ENCODE measurements at places on chromosomes 12 and 14.

DNA sequence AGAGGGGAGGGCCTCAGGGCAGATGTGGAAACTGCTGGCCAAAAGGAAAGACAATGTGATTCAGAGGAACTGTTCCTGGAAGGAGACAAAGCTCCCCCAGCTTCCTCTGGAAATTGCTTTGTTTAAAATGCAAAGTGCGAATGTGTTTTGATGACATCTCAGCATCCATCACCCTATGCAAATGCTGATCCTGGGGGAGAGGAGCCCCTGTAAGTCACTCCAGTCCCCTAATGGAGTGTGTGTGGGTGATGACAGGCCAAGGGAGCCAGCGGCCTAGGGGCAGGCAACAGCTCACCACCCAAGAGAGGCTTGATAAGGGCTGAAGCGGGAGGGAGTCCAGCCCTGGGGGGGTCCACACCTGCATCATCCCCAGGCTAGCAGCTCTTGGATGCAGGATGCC is 134.2 kb downstream of the ESRRB start:
- DNase-seq, result no peak

- no peak for DNase-seq
Measured at GRCh38 chr14:81234278-81234677, 13.5 kb upstream of the GTF2A1 start.

DNA sequence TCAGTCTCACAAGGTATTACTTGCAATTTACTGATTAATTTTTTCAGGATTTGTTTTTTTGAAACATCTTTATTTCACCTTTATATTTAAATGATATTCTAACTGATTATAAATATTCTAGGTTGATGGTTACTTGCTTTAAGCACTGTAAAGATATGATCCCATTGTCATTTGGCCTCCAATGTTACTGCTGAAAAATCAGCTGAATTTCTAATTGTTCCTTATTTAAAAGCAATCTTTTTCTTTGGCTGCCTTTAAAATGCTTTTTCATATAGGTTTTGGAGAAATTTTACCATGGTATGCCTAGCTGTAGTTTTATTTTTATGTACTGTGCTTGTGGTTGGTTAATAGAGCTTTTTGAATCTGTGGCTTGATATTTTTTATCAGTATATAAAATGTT is 275.6 kb upstream of the PPFIA2 start:
- DNase-seq, result no peak

DNA sequence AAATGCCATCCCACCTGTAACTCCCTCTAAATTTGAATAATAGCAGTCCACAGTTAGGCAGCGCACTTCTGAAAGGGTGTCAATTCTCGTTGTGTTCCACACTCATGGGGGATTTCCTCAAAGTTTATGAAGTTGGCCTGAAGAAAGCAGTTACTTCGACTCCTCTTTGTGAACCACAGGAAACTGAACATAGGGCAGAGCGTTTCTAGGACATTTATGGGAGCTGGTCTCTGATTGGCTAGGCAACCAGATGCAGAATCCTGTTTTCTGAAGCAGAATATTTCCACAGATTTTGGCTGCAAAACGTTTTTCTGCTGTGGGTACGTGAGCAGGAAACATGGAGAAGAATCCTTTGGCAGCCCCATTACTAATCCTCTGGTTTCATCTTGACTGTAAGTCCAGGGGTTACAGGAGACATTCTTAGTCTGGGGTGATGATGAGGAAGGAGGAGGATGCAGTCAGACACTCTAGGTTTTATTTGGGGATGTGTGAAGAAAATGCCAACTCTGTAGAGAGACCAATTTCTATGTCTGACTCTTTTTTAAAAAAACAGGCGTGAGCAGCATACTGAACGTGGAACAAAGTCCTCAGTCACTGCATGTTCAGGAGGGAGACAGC is 431.5 kb upstream of the OR4E1 start:
- DNase-seq, result no peak

GRCh38 chr14:81805785-81806184 is 272.1 kb upstream of the SEL1L start:
- DNase-seq, result no peak

GRCh38 chr14:29893989-29894388 is 33.7 kb downstream of the PRKD1 start:
- no peak for DNase-seq

- no peak for DNase-seq
Measured at GRCh38 chr14:70073924-70074566, 114.7 kb downstream of the SLC8A3 start.

DNA sequence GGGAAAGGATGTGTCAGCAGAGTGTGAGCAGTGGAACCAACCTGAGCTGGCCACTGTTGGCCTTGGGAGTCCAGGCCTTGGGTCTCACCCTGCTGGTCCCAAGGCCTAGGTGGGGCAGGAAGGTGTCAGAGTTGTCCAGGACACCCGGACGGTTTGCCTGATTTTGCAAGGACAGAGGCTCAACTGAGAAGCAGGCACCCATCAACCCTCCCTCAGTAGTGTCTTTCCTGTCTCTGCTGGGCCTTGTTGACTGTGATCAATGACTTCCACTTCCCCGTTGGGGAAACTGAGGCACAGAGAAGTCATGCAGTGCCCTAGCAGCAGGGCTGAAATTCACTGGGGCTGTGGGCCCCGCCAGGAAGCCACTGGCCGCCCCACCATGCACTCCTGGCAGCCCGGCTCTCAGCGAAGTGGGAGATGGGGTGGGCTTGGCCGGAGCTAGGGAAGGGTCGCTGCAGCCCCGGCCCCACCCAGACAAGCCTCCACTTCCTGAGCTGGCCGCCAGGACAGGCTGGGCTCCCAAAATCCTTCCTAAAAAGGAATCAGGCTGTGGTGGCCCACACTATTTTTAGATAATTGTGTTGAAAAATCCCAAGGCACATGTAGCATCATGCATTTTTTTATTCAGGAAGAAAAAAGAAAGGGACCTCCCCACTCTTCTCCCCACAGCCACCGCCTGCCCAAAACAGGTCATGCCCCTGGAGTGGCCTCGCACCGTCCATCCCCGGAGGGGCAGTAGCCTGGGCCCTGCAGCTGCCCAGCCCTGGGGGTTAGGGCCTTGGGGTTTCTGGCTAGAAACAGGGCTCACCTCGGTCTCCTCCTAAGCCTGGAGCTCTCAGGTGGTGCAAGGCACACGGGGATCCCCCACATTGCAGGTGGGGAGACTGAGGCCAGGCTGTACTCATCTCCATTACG is 127.4 kb downstream of the CALM1 start:
- no peak for DNase-seq

GRCh38 chr12:101616027-101616494 is 21.3 kb downstream of the MYBPC1 start:
- no peak for DNase-seq

DNA sequence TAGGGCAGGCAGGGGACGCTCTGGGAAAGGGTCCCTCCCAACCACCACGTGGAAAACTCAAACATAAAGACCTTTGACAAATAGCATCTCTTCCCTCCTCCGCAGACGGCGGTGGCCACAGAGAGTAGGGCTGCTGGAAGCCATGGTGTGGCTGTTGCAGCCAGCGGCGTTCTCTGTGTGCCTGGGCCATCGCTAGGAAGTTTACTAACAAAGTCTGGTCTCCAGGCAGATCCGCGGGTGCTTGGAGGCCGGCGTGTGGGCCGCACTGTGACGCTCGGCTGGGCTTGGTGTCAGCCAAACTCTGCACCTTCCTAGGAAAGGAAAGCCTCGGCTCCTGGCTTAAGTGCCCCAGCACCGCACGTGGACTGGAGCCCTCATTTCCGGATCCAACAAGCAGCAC is 65.6 kb downstream of the CCDC88C start:
- no peak for DNase-seq

DNA sequence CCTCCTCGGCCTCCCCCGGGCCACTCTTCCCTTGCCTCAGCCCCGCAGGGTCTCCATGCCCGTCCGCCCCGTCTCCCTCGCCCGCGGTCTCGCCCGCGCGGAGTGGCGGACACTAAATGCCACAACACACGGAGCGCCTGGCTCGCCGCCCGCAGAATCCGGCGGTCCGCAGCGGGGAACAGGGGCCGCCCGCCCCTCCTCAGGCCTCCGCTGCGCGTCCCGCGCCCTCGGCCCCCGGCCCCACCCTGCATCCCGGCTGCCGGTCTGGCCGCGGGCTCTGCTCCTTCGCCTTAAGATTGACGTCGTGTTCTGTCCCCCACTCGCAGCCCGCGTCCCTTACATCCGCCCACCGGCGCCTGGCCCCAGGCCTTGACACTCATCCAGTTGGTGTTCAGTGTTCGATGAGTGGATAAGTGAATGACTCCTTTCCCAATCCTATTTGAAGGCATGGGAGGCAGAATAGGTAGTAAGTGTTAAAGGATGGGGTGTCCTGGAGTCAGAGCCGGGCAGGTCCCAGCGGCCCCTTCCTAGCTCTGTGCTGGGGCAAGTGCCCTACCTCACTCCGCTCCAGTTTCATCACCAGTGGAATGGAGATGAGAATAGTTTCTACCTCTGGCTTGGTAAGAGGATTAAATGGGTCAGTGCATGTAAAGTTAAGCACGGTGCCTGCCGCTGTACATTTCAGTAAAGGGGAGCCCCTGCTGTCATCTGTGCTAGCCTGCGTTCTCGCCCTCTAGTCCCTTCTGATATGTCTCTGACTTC is 622 bp downstream of the TECPR2 start:
- no peak for DNase-seq

- DNase-seq, result no peak
Measured at GRCh38 chr12:129903956-129904829, at the start of gene TMEM132D. Gene TMEM132D (minus strand): TSS chr12:129904025.

- DNase-seq, result no peak
Measured at GRCh38 chr12:5201554-5202218, 158.0 kb downstream of the KCNA5 start.
